ENCODE measurements at places on chromosomes 6 and 20.

- DNase-seq, result no peak
These were observed 59.2 kb downstream of the AKAP12 start for GRCh38 chr6:151299011-151299410.

DNA sequence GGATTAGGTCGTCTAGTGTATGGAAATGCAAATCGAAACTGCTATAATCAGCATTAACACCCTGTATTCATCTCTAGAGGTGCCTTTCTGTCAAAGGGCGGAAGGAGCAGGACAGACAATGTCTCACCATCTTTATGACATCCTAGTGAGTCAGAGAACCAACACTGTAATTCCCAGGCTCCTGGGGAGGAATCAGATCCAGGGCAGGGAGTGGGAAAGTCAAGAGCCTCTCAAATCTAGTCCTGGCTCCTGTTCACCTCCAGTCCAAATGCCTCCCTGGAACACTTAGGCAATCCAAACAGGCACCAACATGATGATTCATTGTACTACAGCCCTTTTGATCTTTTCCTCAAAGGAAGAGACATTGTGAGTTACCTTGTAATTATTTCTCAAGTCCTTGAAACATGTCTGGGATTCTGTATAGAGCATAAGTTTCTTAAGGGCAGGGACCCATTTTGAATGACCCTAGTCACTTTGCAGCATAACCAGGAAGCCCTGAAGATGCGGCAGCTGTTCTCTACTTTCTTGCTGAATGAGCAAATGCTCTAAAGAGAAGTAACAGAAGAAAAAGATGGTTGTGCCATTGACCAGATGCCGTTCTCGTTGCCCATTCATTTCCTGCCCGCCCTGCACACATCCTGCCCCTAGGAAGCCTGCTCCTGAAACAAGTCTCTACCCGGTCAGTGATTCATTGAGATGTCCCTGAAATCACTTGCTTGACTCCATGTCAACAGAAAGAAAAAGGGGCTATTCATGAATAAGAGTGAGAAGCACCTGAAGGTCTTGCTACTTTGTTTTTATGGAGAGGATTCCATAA lies 112.8 kb upstream of the JARID2 start:
- DNase-seq, result peak; percentile 82

- DNase-seq, result no peak
These were observed 90.2 kb downstream of the TMEM242 start for GRCh38 chr6:157233156-157233555.

DNA sequence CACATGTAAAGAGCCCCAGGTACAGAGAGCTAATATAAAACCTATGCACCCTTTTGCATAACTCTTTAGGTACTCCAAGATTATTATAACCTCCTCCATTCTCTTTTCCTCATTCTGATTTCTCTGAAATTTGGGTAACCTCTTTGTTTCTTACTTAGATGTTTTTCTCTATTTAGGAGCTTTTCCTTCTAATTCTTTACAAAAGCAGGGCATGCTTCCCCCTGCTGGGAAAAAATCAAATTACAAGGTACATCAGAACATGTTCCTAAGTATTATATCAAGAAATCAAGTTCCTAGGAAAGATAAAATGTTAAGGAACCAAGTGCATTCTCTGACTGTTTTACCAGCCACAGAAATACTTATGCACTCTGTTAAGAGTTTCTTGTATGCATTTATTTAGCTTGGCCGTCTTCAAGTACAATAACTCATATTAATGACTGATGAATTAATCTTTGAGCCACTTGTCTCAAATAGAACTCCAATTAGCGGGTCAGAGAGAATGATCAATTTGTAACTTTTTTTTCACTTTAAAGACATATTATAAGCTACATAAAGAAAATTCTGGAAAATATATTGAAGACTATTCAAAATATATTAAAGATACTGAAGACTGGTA lies 2.1 kb downstream of the KHDRBS2 start:
- no peak for DNase-seq

- DNase-seq, result no peak
These were observed 6.6 kb upstream of the SPO11 start for GRCh38 chr20:57323034-57323433.

Measured in NCI-H524 (cell line).